ENCODE measurements at places on chromosomes 5 and 9.

DNA sequence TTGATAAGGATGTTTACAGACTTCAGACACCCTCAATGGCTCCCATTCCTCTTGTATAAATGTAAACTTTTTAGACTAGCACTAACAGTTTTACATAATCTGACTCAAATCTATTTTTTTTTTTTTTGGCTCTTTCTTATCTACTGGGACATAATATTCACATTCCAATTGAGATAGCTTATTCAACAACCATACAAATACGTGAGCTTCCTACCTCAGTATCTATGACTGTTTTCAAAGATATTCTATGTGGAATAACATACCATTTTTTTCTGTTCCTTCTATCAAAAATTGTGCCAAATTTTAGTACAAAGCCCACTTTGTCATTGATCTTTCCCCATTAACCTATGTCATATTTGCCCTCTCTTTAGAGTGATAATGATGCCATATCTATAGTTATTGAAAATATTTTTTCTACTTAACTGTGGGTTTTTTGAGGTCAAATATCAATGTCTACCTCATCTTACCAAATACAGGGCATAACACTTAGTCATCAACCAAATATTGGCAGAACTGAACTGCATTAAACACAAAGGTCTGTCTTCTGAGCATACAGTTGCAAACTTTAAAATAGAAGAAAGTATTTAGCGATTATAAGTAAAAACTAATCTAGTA, 482.6 kb downstream of the PTPRD start:
- DNase-seq, result no peak

GRCh38 chr5:45335346-45335745, 360.8 kb downstream of the HCN1 start:
- DNase-seq, result no peak

DNA sequence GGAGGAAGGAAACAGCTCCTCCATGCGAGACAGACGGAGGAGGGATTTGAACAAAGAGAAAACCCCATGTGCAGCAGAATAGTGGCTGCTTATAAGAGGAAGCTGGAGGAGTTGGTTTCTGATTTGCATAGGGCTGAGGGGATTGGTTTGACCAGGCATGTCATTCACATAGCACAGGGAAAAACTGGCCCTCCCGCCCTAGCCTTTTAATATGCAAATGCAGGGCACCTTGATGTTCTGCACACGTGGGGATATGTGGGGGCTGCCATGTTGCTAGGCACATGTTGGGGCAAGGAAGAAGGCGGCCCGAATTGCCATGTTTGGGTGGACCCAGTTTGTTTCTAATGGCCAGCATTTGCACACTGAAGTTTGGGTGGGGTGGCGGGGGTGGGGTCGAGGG, 42.2 kb downstream of the OSMR start:
- no peak for DNase-seq

GRCh38 chr5:68521776-68522175, 306.2 kb downstream of the PIK3R1 start:
- no peak for DNase-seq

- no peak for DNase-seq
Observed at GRCh38 chr9:92291577-92291976, 1.9 kb downstream of the IARS1 start.

DNA sequence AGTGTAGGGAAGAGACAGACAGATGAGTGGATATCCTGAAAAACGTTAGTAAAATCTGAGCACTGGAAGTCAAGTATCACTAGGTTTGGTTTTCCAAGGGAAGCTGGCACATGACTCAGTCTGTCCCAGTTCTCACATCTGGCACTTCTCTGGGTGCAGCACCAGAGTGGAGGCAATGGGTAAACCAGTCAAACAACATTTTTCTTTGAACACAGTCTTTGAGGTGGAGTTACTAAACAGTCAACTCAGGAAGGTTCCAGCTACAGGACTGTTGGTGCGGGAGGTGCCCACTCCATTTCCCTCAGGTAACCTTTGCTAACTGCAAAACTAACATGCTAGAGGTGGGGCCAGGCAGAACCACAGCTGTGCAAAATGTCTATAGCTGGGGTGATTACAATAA, 301.4 kb upstream of the RFX3 start:
- DNase-seq, result no peak

DNA sequence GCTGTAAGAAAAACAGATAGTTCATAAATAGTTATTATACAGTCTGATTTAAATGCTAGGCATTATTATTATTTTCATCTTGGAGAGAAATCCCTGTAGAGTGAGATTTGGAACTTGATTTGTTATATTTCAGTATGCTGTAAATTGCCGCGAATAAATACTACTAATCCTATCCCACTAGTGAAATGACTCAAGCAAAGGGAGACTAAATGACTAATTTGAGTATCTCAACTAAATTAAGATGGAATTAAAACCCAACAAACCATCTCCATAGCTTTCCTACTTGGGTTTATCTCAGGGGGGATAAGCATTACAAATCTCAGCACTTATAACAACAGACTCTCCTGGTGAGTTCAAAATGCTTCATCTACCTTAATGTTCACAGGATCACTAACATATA, 206.0 kb downstream of the MCTP1 start:
- DNase-seq, result no peak

DNA sequence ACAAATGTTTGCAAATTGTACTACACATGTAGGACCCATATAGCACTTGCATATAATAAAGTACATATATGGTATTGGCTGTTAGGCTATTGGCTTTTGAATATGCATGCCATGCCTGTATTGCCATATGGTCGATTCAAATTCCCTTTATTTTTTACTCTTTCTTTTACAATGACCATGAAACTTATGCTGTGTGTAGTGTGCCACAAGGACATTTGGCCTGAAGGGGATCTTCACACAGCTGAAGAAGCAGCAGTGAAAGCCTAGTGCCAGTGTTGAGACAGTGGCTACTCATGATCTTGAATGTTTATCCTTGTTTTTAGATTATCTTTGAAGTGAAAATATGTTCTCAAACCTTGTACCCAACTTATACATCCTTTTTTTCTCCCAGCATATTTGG, 20.5 kb downstream of the TGFBR1 start:
- DNase-seq, result no peak

- no peak for DNase-seq
Observed at GRCh38 chr5:1875843-1876659, 6.7 kb downstream of the IRX4 start.

GRCh38 chr9:71115448-71115975, 5.9 kb downstream of the TRPM3 start:
- DNase-seq, result no peak

DNA sequence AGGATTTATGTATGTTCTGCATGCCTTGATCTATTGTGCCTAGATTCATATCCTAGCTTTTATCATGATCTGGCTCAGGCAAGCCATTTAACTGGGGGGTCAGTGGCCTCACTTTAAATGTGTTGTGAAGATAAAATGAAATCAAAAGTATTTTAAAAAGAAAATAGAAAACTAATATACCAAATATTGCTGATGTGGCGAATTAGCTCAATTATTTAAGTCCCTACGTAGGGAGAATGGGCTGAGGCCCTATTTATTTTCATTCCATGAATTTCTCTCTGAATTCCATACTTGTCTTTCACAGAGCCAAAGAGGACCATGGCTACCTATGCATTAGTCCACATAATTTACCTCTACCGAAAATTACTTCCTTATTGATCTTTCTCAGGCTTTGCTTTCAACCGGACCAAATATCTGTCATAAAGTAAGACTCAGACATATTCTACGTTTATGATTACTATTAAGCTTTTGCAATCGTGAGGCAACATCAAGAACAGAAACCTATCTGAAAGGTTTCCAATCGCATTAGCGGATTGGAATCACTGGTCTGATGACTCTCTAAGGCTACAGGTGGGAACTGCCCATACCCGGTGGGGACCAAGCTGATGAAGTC, 1.7 kb downstream of the MBLAC2 start:
- no peak for DNase-seq

DNA sequence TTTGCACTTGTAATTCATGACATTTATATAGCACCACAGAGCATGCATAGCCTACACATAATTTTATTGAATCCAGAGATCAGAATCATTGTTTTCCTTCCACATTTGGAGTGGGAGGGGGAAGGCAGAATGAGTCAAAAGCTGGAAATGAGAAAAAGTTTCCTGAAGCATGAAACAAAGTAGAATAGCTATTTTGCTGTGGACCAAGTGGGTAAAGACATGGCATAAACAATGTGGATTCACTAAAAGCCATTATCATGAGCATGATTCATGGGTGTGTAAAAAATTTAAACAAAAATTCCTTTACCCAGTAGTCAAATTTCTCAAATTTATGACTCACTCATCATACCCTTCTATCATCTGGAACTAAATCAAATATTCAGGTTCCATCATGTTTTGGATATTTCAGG, 97.9 kb downstream of the YIPF5 start:
- DNase-seq, result no peak

GRCh38 chr5:173920024-173920753, 32.0 kb downstream of the CPEB4 start:
- no peak for DNase-seq

DNA sequence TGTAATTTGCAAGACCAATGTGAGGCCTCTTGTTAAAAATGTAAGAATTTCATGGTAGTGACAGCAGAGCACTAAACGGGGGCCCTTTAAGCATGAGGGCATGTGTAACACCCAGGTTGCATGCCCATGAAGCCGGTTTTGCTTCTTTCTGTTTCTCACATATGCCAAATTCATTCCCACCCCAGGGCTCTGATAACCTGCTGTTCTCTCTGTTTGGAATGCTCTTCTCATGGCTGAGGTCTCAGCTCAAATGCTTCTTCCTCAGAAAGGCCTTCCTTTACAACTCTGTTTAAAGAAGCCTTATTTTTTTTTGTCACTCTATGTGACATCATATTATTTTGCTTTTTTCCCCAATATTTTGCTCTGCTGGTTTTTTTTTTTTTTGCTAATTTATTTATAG, 369.0 kb downstream of the KIAA0825 start:
- DNase-seq, result no peak

DNA sequence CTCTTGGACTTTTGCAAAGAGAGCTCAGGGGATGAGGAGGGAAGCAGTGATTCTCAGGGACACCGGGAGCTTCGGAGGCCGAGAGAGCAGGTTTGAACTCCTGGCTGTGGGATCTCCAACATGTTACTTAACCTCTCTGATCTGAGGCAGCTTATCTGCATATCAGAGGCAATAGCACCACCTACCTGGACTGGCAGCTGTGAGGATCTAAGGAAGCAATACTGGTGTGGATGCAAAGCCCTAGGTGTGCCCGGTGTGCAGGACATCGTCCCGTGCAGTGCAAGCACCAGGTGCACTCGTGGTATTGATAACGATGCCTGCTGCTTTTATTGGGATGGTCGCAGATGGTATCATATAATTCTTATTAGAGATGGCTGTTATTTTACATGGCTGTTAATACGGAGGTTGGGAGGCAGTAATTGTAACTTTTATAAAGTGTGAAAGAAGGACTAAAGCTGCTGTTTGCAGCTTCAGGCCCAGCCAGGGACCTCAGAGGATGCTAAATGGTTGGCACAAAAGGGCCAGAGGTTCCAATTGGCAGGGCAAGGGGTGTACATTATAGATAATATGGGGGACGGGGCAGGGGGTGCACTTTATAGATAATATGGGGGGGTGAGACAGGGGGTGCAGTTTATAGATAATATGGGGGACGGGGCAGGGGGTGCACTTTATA, 14.9 kb downstream of the COL5A1 start:
- DNase-seq, result no peak

- no peak for DNase-seq
Observed at GRCh38 chr5:1187950-1188334, 13.5 kb upstream of the SLC6A19 start.

DNA sequence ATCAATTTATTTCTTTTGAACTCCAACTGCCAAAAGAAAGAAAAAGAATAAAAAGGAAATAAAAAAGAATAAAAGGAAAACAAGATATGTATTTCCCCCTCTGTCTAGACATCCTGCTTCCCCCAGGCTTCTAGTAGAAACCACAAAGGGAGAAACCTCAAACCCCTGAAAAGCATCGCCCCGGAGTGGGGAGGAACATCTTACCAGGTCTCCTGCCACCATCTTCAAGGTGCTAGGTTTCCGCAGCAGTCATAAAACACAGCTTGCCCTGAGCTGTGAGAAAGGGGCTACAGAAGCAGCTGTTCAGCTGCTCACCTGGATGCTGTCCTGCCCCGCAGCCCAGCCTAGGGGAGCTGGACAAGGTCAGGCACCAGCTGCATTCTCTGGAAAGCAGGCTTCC, 487.7 kb downstream of the GADD45G start:
- DNase-seq, result no peak

DNA sequence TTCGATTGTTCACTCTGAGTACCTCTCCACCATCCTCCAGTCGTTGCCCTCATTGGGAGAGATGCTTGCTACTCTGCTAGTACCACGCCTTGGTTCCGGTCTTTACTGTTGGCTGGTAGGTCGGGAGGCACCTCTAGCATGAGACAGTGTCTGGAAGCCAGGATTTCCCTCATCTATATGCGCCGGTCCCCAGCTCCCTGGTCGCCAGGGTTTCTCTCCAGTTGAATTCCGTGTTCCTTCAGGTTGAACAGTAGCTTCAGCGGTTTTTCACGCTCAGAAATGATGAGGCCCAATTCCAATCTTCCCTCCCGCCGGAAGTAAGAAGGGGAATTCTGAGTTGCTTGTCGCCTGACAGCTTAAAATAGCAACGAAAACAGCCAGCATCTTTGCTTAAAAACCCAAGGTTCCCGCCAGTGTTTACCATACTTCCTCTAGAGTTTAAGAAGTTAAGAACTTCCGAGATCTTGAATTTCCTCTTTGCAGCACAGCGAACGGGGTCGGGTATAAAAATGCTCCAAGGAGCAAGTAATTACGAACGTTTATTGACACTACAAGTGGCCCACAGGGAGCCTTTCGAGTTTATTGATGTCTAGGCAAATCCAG, 1.3 kb upstream of the ST8SIA4 start:
- no peak for DNase-seq

GRCh38 chr9:29740518-29740917, 2167.2 kb upstream of the C9orf72 start:
- no peak for DNase-seq

GRCh38 chr5:77900691-77901090, 124.6 kb upstream of the TBCA start:
- DNase-seq, result no peak

DNA sequence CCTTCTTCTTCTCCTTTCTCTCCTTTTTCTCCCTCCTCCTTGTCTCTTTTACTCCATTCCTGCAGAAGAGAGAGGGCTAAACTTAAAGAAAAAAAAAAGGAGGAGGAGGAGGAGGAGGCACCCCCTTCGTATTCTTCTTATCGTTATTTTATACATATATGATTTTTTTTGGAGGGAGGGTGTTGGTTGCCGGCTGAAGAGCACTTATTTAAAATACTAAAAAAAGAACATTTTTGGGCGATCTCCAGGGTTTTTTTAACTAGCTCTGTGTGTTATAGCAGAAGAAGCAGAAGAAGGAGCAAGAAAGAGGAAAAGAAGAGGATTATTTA, 381 bp downstream of the NR2F1 start:
- DNase-seq, result no peak

GRCh38 chr5:12659686-12660085, 755.4 kb upstream of the CTNND2 start:
- DNase-seq, result no peak

- no peak for DNase-seq
Observed at GRCh38 chr5:14379739-14380497, 201.7 kb upstream of the OTULINL start.

GRCh38 chr9:110714314-110714713, 45.7 kb downstream of the MUSK start:
- no peak for DNase-seq

- DNase-seq, result no peak
Observed at GRCh38 chr5:81698813-81699212, 52.1 kb downstream of the SSBP2 start.
